NCI-H1436 treated with DMSO at 0.1 percent for 48 hours (cell line): ENCODE measurements at places on chromosomes 5 and 9.

DNA sequence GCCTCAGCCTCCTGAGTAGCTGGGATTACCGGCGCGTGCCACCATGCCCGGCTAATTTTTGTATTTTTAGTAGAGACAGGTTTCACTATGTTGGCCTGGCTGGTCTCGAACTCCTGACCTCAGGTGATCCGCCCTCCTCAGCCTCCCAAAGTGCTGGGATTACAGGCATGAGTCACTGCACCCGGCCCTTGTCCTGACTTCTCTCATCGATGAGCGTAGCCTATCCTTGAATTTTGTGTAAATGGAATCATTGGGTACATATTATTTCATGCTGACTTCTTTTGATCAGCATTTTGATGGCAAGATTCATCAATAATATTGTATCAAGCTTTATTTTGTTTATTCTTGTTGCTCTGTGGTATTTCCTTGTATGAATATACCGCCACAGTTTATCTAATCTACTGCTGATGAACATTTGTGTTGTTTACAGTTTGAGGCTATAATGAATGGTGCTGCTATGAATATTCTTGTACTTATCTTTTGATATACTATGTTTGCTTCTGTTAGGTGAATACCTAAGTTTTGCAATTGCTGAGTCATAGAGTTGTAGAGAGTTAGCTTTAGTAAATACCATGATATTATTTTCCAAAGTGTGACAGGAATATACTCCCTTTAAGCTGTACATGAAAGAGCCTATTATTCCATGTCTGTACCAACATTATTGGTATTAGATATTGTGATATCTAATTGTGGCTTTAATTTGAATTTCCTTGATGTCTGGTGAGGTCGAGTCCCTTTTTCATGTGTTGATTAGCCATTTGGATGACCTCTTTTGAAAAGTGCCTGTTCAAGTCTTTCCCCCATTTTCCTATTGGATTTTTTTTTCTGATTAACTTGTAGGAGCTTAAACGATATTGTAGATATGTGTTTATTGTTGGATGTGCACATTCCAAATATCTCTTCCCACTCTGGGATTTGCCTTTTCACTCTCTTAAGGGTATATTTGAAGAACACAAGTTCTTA lies 107.5 kb downstream of the RGS3 start:
- no peak for DNase-seq

DNA sequence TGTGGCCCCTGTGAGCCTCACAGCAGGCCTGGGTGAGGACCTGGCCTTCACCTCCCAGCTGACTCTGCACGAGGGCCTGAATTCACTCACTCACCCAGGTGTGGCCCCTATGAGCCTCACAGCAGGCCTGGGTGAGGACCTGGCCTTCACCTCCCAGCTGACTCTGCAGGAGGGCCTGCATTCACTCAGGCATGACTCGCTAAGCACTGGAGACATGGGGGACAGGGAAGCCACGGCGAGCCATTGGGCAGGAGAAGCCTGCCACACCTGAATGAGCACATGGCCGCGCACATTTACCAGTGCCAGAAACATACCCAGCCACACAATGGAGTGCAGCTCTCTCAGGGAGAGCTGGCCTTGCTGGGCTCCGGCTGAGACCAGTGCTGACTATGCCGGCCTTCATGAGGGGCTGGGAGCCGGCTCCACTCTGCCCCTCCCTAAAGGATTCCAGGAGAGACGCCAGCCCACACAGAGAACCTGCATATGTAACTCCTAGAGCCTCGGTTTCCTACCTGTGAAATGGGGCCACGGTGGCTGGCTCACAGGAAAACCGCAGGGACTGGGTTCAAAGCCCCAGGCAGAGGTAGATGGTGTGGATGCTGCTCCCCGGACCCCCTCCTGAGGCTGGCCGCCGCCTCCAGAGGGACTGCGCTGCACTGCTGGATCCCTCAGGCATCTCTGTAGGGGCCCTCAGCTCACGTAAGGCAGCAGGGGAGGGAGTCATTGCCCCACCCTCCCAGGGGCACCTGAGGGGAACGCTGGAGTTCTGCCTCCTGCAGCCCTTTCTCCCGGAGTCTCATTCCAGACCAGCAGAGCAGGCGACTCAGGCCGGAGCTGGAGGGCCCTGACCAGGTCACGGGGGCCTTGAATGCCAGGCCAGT lies 7.2 kb downstream of the ADAMTS2 start:
- no peak for DNase-seq

- no peak for DNase-seq
Observed at GRCh38 chr9:132996526-132996925, 18.0 kb downstream of the GFI1B start.

GRCh38 chr9:100058699-100059579 lies 39.9 kb downstream of the ERP44 start:
- DNase-seq, result no peak

- no peak for DNase-seq
Observed at GRCh38 chr9:133852431-133852830, 114.3 kb upstream of the SARDH start.

DNA sequence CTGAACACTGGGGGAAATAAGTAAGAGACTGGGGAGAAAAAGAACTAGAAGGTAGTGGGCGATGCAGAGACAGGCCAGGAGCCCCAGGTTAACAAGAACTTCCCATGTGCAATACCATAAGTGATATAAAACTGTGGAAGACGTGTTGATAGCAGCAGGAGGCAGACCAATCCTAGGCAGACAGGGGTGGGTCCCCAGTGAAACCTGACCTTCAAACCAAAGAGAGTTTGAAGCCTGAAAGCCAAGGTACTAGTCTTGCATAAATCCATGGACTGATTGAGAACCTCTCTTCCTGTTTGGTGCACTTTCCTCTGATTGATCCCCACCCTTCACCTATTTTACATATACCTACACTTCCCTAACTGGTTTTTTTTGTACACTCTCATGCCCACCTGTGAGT lies 15.2 kb upstream of the HEXB start:
- no peak for DNase-seq

DNA sequence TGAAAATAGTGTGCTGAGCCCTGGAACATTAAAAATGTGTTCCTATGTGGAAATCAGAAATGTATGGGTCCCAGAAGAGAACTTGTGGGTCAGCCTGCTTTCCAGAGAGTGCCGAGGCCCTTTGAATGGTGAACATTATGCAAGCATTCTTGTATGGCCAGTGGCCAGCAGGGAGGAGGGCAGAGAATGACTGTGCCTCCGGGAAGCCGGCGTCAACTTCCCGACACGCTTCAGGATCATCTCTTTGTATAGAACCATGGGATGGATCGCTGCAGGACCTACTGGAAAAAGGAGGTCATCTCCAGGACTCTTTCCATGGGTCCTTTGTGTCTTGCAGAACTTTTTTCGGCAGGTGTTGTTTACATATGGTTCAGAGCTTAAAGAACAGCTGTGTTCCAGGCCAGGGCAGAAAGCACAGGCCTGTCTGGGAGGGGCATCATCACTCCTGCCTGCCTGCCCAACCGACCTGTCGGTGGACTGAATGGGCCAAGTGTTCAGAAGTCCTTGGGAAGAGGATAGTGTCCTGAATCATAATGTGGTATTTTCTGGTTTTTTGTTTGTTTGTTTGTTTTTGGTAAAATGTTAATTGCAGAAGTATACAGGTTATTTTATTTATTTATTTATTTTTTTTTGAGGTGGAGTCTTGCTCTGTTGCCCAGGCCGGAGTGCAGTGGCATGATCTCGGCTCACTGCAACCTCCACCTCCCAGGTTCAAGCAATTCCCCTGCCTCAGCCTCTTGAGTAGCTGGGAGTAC lies 9.0 kb downstream of the PRRC2B start:
- no peak for DNase-seq
